ENCODE measurements at places on chromosomes 7 and 10.

- H3K4me3 ChIP-seq = no peak overlapping the region
- H3K4me1 ChIP-seq = peaks cover 24% of the 10 kb centered on the region
- H3K27me3 ChIP-seq = no peaks in the 10 kb centered on the region
- peak; percentile 71 for DNase-seq
Measured at GRCh38 chr7:112211348-112211907, 4.9 kb downstream of the ZNF277 start.

DNA sequence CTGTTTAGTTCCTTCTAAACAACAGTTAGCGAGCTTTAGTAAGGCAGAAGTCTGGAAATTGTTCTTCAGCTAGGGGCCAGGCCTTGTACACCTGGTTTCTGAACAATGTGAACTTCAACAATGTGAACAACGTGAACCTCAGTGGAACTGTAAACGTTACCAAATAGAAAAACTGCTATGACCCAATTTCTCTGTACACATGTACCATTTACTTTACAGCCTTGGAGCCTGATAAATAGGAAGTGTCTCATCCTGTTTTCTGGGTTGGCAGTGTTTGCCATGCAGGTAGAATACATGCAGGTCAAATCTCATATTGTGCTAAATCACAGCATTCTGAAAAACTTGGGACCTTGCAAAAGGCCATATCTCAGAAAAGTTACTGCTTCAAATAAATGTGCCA, 1.6 kb downstream of the STEAP4 start:
- H3K27me3 ChIP-seq = peaks cover 21% of the 10 kb centered on the region
- peaks cover 6% of the 10 kb centered on the region for H3K4me1 ChIP-seq
- H3K27ac ChIP-seq = no peak overlapping the region
- no peak for DNase-seq

DNA sequence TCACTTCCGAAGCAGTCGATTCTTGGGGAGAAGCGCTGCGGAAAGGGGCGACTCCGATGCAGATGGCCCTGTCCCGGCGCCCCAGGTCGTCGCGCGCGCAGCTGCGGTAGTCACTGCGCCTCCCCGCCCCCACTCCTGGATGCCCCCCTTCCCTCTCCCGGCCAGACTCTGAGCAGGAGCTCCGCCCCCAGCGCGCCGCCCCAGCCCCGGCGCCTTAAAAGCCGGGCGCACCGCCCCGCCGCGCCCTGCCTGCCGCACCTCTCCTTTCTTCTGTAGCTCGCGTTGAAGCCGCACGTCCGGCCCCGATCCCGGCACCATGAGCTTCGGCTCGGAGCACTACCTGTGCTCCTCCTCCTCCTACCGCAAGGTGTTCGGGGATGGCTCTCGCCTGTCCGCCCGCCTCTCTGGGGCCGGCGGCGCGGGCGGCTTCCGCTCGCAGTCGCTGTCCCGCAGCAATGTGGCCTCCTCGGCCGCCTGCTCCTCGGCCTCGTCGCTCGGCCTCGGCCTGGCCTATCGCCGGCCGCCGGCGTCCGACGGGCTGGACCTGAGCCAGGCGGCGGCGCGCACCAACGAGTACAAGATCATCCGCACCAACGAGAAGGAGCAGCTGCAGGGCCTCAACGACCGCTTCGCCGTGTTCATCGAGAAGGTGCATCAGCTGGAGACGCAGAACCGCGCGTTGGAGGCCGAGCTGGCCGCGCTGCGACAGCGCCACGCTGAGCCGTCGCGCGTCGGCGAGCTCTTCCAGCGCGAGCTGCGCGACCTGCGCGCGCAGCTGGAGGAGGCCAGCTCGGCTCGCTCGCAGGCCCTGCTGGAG, at the start of gene INA:
INA (plus strand) TSS at position 243 of the 817 bp plus-strand sequence; CDS start at position 317, 74 bp downstream.
- H3K36me3 ChIP-seq = no peaks in the 10 kb centered on the region
- H3K4me1 ChIP-seq = peaks cover 13% of the 10 kb centered on the region
- peak; percentile 71 for DNase-seq
- no peak within 1 kb of the TSS for H3K27ac ChIP-seq
- H3K4me3 ChIP-seq = peak within 1 kb of the TSS; percentile 53

GRCh38 chr7:142954680-142955268, 7.4 kb downstream of the KEL start:
- no peaks in the 10 kb centered on the region for H3K36me3 ChIP-seq
- H3K27ac ChIP-seq = no peak overlapping the region
- H3K27me3 ChIP-seq = no peaks in the 10 kb centered on the region
- no peak for DNase-seq

GRCh38 chr7:50812841-50813475, 30.3 kb upstream of the GRB10 start:
- DNase-seq = peak; percentile 86
- no peaks in the 10 kb centered on the region for H3K27me3 ChIP-seq
- H3K36me3 ChIP-seq = no peaks in the 10 kb centered on the region
- H3K4me1 ChIP-seq = no peaks in the 10 kb centered on the region
- no peak overlapping the region for H3K27ac ChIP-seq

Data from GM23248 (cell line).